Stimulated activated CD4-positive, alpha-beta T cell treated with anti-CD3 and anti-CD28 coated beads, Interleukin-4, amount 100 ng/mL, for 1 hour (primary cell): ENCODE measurements at places on chromosomes 2 and 18.

- peak; percentile 15 for DNase-seq
Observed at GRCh38 chr2:118169359-118170005, 81.2 kb downstream of the INSIG2 start.

DNA sequence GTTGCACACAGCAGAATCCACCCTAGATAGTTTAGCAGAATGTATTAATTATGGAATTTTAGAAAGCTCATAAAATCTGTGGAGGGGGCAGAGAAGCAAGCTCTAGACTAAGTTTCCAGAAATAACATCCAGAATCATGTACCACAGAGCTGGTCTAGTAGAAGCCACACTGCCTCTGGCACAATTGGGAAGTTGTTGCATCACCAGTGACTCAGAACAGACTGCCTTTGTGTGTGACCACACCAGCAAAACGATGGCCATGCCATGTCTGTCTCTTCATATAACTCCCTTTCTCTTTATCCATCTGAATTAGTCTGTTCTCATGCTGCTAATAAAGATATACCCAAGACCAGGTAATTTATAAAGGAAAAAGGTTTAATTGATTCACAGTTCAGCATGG, 158.9 kb downstream of the CCDC148 start:
- no peak for DNase-seq

GRCh38 chr2:240992572-240993291, 5.7 kb upstream of the SNED1 start:
- DNase-seq = no peak

GRCh38 chr18:12155996-12156395, 62.4 kb downstream of the ANKRD62 start:
- DNase-seq = no peak

DNA sequence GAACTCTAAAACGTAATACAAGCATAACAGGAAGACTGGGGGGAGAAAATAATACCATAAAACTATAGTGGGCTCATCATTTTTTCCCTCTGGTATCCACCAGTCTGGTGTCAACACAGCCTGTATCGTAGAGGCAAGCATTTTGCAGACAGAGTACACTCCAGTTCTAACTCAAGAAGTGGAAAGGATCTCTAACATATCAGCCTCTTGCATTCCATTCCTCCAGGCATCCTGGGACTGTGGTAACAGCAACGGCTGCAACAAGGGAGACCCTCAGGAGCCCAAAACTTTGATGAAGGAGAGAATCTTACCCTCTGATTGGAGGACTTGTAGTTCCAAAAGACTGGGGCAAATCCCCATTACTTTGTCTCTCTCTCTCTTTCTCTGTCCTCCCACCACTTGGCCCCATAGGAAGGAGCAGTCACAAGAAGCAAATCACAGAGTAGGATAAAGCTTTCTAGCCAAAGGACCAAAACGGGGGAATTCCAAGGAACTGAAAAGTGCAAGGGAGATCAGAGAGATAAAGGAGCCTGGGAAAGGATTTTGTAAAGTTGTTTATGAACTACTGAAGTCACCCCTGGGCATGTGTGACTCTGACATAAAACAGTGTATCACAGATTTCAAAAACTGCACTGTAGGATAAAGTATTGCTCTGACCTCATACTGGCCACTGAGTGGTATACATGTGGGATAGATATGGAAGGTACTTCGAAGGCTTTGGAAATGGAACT, 11.9 kb downstream of the FRZB start:
- DNase-seq = no peak

DNA sequence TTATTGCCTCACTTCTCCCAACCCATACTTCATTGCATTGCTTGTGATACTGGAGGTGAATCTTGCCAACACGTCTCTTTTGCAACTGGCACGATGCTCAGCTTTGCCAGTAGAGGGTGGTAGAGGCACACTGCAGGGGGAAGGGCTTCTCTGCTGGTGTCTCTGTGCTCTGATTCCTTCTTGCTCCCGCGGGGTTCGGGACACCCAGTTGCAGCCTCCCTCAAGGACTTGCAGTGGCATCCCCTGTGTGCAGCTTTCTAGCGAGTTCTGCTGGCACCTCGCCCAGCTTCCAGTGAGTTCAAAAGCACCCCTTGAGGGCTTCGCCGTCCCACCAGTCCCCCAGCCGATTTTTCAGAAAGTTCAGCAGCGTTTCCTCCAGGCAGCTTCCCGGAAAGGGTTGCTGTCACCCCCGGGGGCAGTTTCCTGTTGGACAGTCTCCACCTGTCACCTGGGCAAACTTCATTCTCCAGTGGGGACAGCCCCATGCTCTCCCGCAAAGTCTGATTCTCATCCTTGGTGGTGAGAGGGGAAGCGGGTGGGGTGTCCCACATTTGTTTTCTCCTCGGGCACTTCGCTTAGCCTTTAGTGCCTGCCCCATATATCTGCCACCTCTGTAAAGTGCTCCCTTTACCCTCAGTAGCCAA, 35.4 kb upstream of the EN1 start:
- DNase-seq = peak; percentile 58

DNA sequence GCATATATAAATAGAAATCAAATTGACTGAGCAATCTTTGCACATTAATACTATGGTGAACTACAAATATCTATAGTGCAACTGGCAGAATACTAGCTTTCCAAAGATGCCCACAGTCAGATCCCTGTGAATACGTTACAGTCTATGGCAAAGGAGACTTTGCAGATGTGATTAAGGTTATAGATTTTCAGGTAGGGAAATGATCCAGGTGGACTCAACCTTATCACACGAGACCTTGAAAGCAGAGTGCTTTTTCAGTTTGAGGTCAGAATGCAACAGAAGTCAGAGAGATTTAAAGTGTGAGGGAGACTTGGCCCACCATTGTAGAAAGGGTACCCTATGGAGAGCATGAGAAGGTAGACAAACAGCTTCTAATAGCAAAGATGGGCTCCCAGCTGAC, 122.6 kb downstream of the TRIB2 start:
- no peak for DNase-seq

DNA sequence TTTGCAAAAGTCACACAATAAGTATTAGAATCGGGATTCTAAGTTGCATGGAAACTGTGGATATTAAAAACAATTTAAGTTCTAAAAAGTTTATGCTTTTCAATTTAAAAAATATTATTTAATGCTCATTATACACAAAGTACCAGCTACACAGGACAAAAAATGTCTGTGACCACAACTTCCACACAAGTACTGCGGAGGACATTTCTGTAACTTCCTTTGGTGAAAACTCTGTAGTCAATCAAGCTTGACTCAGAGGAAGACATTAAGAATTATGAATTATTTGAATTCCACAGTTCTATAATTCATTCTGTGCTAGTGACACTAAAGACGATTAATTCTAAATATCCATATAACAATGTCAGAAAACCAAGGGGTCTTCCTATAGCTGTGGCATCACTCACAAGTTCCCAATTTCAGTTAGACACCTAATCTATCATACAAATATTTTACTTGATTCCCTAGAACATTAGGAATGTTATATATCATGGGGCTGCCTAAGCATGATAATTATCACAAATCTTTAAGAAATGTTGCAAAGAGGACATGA, 120.5 kb downstream of the AFF3 start:
- DNase-seq = no peak

DNA sequence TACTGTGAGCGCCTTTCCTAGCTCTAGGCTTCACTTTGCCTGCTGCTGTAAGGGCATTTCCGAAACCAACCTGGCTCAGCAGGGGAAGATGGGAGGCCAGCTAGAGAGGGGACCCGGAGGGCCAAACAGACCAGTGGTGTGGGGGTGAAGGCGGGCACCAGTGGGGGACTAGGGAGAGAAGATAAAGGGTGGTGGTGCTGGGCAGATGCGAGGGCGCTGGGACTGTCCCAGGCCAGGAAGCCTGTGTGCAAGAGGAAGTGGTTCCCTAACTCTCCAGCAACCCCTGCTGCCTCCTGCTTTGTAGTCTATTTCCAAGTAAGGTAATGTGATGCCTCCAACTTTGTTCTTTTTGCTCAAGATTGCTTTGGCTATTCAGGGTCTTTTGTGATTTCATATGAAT, 73.1 kb downstream of the DNAH7 start:
- no peak for DNase-seq

GRCh38 chr2:224106794-224107193, 67.7 kb upstream of the SERPINE2 start:
- no peak for DNase-seq

DNA sequence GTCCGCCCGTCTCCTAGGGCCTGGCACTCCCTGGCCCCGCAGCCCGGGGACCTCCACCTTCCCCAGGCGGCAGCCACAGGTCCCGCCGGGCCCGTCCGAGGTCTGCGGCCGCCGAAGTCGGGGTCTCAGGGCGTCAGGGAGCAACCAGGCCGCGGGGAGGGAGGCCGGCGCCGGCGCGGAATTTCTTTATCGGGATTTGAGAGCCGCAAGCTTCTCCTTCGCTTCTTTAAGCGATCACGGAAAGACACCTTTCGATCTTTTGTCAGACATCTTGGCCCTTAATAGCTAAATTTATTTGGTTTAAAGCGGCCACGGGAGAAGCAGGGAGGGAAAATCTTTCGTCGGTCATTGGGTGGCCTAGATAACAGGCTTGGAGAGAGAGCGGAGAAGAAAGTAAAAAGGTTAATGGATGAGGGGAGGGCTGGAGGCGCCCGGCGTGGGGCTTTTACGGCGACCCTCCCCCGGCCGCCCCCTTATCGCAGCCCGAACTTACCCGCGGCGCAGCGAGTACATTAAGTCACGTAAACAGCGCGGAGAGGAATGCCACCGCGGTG, 4.3 kb upstream of the GATA6 start:
- DNase-seq = no peak

DNA sequence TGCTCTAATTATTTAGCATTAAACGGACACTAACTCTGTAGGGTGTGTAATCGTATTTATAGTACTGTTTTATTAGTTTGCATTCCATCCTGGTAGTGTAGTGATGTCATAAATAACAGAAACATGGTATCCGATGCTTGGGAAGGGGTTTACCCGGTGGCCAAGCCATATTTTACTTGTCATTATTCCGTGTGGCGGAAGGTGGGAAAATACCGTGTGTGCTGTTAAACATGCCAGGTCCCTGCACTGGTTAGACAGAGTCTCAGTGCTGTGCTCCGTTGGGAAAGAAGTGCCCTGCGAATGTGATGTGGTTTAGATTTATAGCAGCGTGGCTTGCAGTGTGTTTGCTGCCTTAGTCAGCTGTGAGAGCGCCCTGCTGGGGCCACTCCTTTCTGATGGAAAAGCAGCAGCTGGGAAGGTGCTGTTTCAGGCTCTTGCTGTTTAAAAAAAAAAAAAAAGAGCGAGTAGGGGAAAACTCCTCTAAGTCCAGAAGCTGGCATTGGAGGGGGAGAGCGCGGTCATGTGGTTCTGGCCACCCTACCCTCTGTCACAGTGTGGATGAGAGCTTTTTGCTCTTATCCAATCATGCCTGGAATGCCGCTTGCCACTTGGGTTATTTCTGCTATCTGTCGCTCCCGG, 211.0 kb downstream of the NEDD4L start:
- no peak for DNase-seq

DNA sequence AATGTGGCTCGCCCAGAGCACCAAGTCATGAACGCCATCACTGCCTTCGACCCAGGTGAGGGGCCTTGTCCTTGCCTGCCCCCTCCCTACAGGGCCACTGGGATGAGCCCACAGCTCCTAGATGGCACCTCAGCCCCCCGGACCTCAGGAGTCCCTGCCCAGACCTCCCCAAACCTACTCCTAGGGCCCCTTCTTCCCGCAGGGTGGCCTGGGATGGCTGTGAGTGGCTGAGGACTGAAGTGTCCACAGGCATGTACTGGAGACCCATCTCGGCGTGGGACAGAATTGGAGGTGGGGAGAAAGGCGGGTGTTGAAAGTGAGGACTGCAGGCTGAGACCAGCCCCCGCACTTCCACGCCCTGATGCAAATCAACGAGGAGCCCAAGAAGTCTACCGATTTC, 2.8 kb upstream of the TUBB6 start:
- no peak for DNase-seq

DNA sequence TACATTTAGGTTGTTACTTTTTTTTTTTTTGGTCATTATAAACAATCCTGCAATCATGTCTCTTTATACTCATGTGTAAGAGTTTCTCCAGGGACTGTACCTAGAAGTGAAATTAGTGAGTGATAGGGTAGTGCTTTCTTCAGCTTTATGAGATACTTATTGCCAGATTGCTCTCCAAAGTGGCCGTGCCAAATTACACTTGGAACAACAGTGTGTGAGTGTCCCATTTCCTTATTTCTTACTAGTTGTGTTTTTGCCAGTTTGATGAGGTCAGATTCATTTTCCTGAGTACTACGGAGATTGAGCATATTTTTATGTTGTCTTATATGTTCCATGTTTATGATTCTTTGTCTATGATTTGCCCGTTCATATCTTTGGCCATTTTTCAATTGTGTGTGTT, 39.2 kb downstream of the GALNT1 start:
- DNase-seq = no peak

GRCh38 chr2:26534098-26534864, 56.4 kb upstream of the OTOF start:
- DNase-seq = no peak

DNA sequence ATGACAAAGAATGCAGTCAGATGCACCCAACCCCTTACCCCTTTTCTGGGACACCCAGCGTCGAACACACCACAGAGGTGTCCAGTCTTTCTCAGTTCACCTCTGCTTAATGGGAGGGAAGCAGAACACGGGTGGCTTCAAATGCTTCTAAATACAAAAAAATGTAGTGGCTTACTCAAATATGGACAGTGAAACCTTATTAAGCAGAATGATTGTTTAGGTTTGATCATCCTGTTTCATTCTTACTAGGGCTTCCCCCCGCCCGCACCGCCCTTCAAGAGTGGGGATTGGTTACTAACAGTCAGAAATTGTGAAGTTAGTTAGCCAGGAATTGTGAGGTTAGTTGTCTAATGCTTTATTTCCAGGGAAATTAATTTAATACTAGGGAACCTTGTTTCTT, 21.6 kb downstream of the ATG16L1 start:
- no peak for DNase-seq

DNA sequence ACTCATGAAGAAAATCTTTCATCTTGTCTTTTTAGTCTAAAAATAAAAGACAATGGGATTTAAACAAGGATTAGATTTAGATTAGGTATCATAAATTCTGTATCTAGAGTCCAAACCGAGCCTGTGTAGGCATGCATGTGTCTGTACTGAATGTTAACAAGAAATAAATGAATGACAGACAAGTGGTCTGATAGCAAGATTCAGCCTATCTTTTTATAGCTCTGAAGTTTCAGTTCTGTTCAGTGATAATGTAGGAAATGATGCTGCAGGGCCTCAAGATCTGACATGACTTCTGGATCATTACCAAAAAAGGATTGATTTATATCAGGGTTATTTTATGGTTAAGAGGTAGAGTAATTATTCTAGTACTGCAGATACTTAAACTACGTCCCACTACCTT, 137.0 kb upstream of the ATP5MC3 start:
- DNase-seq = no peak

DNA sequence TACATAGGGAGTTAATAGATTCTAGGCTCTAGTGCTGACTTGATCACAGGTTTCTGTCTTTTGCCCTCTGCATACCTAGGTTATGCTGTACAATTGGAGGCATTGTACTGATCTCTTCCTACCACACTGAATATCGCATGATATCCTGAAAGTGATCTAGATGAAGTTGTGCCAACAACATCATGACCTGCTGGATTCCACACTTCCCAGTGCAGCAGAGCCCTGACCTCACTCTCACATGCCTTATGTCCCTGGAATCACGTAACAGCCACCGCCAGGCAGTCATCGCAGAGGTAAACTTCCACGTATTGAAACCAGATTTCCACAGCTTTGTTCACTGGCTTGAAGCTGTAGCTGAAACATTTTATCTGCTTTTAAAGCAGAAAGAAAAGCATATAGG, 214.0 kb downstream of the ANKRD30B start:
- DNase-seq = no peak

- no peak for DNase-seq
Observed at GRCh38 chr2:96940980-96941775, 45.2 kb downstream of the FAM178B start.
